T follicular helper cell (primary cell): ENCODE measurements at places on chromosomes 5 and 9.

GRCh38 chr9:129327552-129328328 is 149.7 kb upstream of the IER5L start:
- DNase-seq = no peak

- no peak for DNase-seq
These were observed 324 bp downstream of the LPCAT1 start for GRCh38 chr5:1523480-1523792.

DNA sequence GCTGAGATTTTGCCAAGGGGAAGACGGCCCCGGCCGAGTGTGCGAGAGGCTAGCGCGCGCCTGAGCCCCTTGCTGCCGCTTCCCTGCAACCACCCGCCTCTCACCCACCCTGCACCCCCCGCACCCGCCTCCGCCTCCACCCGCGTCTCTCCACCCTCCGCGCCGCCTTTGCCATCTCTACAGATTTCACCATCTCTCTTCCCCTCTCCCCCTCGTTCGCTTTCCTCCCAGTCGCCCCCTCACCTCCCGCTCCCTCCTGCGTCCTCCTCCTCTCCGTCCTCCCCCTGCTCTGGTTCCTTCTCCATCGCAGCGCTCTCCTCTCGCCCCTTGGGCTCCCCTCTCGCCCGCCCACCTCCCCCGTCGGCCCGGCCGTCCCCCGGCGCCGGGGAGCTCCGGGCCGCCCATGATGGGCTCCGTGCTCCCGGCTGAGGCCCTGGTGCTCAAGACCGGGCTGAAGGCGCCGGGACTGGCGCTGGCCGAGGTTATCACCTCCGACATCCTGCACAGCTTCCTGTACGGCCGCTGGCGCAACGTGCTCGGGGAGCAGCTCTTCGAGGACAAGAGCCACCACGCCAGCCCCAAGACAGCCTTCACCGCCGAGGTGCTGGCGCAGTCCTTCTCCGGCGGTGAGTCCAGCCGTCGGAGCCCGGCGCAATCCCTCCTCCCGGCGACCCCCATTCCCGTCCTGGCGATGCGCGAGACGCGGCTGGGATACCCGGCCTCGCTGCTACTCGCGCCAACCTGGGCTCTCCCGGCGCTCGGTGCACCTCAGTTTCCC is at the start of gene PRDM12:
TSS of gene PRDM12 (plus strand) at position 344 of the 778 bp plus-strand sequence. CDS start at position 404, 60 bp downstream.
- DNase-seq = no peak

- DNase-seq = no peak
These were observed 18.5 kb downstream of the CAMSAP1 start for GRCh38 chr9:135888766-135889394.

GRCh38 chr5:136174021-136174659 is 18.8 kb downstream of the SMIM32 start:
- no peak for DNase-seq

- DNase-seq = no peak
These were observed 42.9 kb upstream of the HAND1 start for GRCh38 chr5:154520861-154521453.

- no peak for DNase-seq
These were observed 11.9 kb downstream of the PDE6A start for GRCh38 chr5:149932445-149933350.

GRCh38 chr5:1347571-1347970 is 2.7 kb upstream of the CLPTM1L start:
- DNase-seq = no peak

DNA sequence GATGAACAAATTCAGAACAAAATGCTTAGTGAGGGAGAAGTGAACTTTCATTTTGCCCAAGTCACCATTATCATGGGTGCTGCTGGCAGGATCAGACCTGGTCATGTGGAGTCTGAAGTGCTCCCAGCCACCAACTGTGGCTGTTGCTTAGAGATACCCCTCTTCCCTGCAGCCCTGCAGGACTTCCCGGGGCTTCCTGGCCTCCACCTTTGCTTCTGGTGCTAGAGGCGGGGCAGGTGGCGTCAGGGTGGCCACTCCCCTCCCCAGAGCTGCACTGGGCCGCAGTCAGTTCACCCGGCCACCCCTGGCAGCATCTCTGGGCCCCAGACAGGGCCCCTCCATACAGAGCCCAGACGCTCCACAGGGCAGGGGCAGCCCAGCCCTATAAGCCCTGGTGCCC is 30.0 kb upstream of the SLC12A7 start:
- DNase-seq = no peak

DNA sequence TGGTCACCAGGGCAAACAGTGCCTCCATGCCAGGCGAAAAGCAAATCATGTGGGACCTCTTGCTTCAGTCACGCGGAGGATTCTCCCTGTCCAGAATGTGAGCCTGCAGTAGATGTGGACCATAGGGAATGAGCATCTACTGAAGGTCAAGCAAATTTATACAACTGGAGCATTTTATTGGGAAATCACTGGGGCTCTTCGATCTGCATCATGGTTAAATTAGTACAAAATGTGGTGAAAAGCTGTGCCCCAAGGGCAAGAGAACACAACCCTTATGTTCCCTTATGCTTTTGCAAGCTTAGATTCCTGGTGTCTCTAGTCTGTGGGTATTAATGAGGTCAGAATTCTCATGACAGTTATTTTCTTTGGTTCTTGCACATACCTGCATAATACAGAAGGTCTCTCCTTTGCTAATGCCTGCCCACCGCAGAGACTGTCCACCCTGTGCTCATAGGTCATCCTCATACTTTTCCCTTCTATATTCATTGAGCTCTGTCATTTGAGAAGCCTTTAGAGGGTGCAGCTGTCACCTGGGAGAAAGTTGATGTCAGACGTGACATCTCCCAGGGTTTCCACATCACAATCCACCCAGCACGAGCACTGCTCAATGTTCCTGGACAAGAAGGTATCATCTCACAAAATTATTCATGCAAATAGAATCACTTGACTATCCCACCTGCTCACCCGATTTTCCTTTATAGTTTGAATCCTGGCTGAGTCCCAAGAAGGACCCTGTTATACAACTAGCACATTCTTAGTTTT is 111.7 kb downstream of the NXNL2 start:
- no peak for DNase-seq

GRCh38 chr9:83359039-83359438 is 179.2 kb downstream of the FRMD3 start:
- DNase-seq = no peak

DNA sequence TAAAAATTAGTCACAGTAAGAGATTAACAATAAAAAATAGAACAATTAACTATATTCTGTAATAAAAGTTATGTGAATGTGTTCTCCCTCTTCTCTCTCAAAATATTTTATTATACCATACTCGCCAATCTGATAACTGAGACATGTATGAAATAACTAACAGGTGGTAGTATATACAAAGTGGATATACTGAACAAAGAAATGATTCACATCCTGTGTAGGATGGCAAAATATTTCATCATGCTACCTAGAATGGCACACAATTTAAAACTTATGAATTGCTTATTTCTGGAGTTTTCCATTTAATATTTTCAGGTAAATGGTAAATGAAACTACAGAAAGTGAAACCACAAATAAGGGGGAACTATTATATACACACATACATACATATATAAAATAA is 152.5 kb downstream of the RNF180 start:
- DNase-seq = no peak

DNA sequence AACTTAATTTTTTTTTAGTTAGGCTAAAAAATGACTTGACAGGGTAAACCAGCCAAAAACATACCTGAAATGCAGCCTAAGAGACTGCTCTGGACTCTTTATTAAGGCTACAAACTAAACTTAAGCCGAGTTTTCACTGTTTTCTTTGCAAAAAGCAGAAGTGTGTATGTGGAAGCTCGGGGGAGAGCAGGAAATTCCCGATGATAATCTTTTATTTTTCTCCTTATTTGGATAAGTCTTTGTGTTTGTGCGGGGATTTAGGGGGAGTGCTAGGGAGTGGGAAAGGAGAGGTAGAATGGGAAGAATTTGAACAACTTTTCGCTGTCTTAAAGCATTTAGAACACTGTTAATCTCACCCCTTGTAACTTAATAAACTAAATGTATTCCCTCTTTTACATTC is 30.7 kb upstream of the GPR21 start:
- no peak for DNase-seq

GRCh38 chr5:1035421-1036405 is 27.1 kb downstream of the NKD2 start:
- DNase-seq = no peak

DNA sequence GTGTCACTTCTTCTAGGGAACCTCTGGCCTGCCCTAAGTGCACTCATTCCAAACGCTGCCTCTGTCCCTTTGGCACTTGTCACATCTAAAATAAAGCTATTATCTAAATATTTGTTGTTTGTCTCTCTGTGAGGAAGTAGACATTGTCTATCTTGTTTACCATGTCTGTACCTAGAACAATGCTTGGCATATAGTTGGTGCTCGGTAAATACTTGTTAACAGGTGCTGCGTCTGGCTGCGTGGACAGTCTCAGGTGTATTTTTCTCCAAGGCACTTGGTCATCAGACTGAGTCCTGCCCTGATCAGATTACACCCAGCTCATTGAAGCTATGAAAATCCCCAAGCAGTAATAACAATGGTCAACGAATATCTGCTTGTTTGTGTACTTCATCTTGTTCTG is 174.9 kb upstream of the SMIM23 start:
- DNase-seq = no peak

DNA sequence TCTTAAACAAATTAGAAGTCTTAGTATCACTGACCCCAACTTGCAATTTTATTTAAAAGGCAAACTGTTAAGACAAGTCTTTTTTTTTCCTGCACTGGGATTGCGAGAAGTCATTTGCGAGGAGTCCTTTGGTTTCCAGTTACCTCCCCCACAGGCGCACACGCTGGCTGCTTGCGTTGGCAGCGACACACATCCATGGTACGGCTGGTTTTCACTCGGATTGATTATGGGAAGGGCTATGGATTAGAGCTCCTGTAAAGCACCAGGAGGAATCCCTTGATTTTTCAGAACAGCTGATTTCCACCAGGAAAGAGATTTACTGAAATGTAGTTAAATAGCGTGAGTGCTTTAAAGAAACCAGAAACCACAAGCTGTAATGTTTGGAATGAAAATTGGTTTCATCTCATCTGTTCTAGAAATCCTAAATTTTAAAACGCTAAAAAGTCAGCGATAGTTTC is 737 bp downstream of the SLC1A3 start:
- no peak for DNase-seq

DNA sequence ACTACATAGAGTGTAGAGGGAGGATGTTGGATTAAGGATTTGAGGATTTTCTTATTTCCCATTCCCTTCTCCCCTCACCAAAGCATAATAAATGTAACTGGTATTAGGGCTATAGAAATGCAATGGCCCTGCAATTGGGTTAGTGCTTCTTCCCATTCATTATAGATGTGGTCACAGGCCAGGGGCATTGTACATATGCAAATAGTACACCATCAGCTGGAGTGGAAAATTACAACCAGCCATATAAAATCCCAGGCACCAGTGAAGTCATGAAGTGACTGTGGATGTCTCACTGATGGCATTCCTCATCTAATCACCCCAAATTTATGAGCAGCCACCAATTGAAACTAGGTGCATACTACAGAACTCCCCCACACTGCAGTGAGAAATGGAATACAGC is 105.9 kb downstream of the PLK2 start:
- no peak for DNase-seq

GRCh38 chr9:91065231-91066041 is 263.8 kb downstream of the SYK start:
- DNase-seq = no peak

DNA sequence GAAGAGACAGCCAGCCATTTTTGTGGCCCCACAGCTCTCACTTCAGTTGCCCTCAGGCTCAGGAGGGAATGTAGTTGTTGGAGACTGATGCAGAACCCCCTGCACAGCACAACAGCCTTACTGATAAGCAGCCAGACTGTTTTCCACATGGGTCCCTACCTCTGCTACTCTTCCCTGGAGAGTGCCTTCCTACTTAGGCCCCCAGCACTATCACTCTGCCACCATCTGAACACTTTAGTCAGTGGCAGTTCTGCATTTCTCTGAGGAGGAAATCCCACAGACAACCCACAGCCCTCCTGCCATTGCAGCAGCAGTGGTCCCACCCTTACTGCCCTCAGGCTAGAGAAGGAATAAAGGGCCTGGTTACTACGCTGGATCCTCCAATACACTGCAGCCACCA is 61.8 kb upstream of the PTPRD start:
- no peak for DNase-seq

- no peak for DNase-seq
These were observed 320.0 kb downstream of the FBXL17 start for GRCh38 chr5:108061941-108062340.
